ENCODE measurements at places on chromosomes 3 and 15.
A peak's percentile ranks its signal among the peaks of the same experiment; 100 is the strongest.

DNA sequence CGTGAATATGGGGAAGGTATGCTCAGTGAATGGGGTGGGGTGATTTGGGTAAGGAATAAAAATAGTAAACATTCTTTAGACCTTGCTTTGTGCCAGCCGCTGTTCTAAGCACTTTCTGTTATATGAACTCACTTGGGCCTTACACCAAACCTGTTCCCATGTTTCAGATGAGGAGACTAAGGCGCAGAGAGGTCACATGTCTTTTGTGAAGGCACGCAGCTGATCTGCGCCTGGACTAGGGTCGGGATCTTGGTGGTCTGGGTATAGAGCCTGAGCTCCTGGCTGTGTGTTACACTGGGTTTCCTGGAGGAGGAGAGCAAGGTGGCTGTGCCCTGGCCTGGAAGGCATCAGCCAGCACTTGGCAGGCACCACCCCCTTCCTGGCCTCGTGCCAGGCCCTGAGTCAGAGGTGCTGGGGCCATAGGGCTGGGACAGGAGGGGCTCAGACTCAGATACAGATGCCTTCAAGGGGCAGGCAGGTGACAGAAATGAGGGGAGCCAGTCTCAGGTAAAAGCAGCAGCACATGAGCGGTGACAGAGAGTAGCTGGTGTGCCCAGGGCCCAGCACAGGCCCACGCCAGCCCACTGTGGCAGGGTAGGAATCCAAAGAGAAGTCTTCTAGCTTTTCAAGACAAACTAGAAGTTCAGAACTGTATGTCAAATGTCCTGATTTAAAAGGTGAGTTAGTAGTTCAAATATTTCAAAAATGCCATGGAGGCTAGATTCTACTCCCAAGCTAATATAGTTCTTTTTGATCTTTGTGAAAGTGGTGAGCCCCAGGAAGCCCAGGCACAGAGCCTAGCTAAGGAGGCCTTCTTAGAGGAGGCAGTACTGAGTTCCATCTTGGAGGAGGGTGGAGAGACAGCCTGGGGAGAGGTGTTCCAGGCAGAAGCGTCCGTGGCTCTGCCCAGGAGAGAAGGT, 83.1 kb downstream of the DNAJB8 start:
- DNase-seq = peak; percentile 7

DNA sequence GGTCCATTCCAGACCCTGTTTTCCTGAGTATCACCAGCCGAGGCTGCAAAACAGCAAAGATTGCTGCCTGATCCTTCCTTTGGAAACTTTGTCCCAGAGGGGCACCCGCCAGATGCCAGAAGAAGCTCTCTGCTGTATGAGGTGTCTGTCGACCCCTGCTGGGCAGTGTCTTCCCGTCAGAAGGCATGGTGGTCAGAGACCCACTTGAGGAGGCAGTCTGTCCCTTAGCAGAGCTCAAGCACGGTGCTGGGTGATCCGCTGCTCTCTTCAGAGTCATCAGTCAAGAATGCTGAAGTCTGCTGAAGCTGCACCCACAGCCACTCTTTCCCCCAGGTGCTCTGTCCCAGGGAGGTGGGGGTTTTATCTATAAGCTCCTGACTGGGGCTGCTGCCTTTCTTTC, 1121.2 kb downstream of the NSUN3 start:
- DNase-seq = no peak

DNA sequence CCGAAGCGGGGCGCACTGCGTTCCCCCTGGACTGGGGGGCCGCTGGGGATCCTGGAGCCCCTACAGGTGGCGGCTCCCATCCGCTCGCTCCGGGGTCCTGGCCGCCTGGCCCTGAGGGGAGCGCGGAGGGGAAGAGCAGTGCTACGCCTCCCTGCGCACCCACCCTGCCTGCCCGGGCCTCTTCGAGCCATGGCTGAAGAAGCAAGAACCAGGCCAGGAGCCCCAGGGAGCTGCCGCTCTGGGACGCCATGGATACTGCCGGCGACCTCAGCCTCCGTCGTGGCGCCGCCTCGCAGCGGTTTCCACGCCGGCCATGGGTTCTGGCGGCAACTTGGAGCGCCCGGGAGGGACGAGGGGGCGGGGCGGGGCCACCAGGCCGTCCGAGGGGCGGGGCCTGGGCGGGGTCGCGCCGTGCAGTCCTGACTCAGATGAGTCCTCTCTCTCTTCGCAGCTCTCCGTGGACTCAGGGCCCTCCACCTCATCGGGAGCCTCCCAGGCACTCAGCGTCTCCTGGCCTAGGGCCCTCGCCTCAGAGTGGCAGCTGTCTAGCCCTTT, 50.9 kb downstream of the MYL3 start:
- peak; percentile 66 for DNase-seq

DNA sequence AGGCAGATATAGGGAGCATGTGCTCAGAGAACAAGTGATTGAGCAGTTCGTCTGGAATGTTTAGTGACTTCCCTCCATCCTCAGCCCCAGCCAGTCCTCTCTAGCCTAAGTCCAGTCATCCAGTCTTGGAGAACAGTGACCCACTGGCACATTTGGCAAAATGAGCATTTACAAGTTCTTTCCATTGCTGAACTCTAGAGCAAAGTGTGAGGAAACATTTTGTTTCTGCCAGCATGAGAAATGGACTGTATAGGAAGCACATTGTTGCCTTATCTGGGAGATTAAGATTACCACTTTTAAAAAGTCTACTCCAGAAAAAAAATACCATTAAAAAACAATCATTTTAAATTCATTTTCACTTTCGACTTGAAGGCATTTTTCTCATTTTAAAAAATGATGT, 353.6 kb downstream of the SHQ1 start:
- no peak for DNase-seq

- no peak for DNase-seq
Measured at GRCh38 chr15:67799801-67800205, 25.5 kb upstream of the SKOR1 start.

DNA sequence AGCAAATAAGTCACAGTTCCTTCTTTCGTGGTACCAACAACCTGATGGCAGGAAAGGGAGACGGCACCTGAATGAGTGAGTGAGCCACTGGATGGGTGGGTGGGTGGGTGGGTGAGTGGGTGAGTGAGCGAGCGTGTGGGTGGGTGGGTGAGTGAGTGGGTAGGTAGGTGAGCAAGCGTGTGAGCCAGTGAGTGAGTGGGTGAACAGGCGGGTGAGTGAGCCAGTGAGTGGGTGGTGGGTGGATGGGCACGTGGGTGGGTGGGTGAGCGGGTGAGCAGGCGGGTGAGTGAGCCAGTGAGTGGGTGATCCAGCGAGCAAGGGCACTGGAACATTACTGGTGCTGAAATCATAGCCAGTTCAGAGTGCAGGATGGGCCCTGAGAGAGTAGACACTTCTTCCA, 152.8 kb downstream of the MEGF11 start:
- no peak for DNase-seq

DNA sequence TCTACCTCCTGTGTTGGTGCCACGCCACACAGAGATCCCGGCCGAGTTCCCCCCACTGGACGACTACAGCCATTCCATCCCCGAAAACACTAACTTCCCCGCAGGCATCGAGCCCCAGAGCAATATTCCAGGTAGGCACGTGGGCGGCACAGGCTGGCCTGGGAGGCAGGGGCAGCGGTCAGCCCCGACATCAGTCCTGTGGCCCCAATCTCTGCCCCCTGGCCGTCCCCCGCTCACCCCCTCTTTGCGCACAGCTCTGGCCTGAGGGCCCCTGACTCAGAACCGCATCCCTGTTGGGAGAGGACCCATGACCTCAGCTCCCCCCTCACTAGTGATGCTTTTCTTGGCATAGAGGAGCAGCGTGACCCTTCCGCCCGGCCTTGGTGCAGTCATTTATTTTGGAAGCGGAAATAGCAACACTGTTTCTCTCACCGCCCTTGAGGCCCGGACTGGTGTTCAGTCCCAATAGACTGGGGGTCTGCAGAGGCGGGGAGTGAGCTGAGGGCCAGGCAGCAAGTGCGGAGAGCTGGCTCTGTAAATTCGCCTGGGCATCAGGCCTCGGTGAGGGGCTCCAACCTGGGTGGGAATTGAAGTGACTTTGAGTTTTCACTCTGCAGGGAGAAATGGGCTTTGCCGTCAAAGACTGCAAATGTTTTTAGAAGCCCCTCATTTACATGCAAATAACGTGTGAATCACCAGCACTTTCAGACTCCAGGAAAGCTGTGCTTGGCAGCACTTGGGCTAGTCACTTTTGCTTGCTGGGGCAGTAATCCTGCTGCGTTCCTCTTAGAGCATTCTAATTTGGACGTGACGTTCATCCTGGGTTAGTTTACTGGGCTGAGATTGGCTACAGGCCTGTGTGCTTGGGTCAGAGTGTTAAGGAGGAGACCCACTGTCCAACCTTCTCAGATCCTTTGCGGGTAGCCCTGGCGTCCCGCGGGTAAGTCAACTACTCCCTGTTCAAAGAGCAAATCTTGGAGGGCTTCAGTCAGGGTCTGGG, 88.9 kb downstream of the AAGAB start:
- no peak for DNase-seq

DNA sequence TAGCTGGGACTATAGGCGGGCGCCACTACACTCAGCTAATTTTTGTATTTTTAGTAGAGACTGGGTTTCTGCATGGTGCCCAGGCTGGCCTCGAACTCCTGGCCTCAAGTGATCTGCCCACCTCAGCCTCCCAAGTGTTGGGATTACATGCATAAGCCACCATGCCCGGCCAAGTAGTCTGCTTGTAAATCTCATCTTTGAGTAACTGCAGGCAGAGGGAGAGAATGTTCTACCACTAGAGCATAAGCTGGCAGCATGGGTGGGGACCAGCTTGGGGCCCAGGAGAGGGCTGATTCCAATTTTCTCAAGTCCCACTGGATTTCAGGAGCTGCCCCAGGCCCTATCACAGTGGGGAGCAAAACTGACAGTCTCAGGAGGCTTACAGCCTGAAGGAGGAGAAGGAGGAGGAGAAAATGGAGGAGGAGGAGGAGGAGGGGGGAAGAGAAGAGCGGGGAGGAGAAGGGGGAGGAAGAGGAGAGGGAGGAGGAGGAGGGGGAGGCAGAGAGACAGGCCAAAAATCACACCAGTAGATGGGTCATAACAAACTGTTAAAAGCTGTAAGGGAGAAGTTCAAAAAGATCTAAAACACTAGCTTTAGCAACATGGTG, 229.1 kb upstream of the IGF1R start:
- no peak for DNase-seq

GRCh38 chr3:24741506-24741905, 246.9 kb upstream of the THRB start:
- no peak for DNase-seq

GRCh38 chr15:89112341-89112971, 24.2 kb downstream of the ABHD2 start:
- DNase-seq = peak; percentile 35

- no peak for DNase-seq
Measured at GRCh38 chr3:106825962-106826605, 551.2 kb upstream of the CCDC54 start.

DNA sequence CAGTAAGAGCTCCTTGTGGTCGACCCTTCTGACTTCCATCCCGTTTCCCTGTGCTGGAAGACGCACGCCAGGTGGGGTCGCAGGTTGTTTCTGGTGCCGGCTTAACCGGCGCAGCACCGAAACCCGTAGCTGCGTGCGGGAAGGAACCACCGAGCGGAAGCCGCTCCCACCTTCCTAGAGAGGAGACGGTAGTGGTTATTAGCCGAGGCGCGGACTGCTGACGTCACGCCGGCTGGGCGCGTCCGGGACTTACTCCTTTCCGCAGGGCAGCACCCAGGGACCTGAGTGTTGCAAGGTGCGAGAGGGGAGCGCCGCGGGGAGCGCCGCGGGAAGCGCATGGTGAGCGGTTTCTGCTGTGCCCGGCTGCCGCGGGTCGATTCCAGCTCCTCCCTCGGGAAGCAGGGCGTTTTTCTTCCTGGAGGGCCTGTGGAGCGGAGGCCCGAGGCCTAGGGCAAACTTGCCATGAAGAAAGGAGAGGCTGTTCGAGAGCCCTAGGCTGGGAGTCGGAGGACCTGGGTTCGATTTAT, at the start of gene ZNF501:
ZNF501 (plus strand) TSS at position 252 of the 527 bp plus-strand sequence. CDS start 4,787 bp downstream, outside the sequence.
- DNase-seq = peak; percentile 84

DNA sequence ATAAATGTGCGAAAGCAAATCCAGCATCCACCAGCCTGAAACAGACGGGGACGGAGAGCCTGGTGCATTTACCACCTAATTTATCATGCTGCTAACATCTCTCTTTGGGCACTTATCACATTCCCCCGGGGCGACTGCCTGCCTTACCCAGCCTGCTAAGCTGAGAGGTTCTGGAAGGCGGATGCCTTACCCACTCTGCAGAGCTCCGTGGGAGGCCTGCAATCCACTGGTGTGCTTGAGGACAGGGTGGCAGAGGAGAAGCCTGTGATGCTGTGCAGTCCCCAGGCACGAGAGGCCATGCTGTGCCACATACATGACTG, 25.5 kb downstream of the MGLL start:
- DNase-seq = no peak

- no peak for DNase-seq
Measured at GRCh38 chr15:66261056-66261455, 7.5 kb upstream of the MEGF11 start.

DNA sequence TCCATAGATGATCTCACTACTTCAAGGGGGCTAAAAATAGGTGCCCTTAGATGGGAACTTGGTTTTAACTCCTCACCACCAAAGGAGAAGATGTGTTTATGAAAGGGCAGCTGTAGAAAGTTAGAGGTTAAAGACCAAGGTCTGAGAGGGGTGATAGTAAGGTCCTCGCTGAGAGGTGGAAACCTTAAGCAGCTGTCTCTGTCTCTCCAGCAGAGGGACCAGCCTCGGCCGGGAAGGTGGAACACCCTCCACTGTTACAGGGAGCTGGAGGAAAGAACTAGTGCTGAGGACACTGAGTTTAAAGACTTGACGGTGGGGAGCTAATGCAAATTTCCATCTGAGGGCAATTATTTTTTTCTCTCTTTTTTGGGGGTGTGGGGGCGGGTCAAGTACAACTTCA, 8.9 kb upstream of the RLBP1 start:
- DNase-seq = no peak

- DNase-seq = peak; percentile 69
Measured at GRCh38 chr15:45635191-45635638, 386 bp downstream of the SQOR start.

DNA sequence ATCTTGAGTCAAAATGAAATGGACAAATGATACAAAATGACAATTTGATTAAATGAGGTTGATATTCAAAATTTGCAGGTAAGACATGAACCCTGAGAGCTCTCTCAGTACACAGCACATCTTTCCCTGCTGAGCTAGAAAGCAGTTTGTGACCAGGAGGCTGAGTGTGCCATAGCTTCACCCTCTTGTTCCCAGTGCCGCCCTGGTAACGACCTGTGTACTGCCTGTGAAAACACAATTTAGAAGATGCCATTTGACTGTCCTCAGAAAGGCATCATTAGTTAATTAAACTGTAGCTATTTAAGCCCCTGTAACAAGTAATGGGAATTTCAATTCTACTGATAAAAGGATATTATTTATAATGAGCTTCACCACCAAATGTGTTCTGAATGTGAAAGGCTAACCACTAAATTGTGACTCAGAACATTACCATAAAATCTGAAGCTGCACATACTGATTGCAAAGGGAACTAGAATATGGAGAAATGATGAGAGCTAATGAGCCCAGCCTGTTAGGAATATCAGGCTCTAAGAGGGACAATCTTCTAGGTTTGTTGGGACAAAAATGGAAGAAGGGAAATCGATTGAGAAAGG, 212.9 kb upstream of the ARPP21 start:
- DNase-seq = no peak

DNA sequence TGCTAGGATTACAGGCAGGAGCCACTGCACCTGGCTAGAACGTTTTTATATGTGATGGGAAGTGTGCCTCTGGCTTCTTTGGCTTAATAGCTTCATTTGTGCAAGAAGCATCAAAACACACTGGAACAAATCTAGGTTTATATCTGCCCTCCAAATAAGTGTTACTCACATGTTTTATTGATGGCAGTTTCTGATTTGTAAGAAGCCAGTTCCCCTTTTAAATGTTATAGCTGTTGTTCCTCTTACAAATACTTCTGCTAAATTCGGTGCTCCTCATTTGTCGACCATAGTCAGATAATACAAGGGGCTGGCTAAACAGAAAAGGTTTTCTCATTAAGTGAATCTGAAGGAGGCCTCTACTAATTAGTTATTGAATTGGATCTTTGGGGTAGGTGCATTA, 307.1 kb upstream of the SEMA6D start:
- DNase-seq = no peak
